ENCODE measurements at places on chromosomes 16 and 17.

GRCh38 chr16:89489898-89490438, 393 bp downstream of the ANKRD11 start:
- no peak for DNase-seq

DNA sequence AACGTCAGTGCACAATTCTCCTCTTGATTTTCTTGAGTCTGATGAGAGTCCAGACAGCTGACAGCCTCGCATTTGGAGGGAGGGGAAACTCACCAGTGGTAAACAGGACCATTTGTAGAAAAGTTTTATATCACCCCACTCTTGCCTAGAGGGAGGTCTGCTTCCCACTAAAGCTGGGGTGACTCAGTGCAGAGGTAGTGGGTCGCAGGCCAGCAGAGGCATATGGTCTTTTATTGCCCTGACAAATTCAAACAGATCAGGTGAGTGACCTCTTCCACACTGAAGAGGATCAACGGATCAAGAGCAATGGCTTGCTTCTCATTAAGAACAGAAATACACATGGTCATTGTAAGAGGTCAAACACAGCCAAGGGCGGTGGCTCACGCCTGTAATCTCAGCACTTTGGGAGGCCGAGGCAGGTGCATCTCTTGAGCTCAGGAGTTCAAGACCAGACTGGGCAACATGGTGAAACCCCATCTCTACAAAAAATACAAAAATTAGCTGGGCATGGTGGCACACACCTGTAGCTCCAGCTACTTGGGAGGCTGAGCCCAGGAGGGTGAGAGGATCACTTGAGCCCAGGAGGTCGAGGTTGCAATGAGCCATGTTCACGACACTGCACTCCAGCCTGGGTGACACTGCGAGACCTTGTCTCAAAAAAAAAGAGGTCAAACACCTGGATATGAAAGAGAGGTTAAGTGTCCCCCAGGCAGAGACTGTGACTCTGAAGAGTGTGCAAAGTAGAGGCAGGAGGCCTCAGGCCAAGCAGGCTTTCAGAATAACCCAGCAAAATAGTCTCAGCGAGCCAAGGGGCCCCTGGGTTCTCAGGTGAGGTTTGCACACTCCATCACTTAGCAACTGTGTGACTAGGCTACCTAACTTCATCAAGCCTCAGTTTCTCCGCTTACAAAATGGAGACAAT, 56.5 kb upstream of the ERN1 start:
- peak; percentile 42 for DNase-seq

GRCh38 chr16:77223184-77223583, 24.0 kb downstream of the SYCE1L start:
- peak; percentile 46 for DNase-seq

GRCh38 chr17:58184308-58184985, 8.1 kb upstream of the EPX start:
- DNase-seq: no peak

- DNase-seq: no peak
Observed at GRCh38 chr17:45427181-45427835, 5.4 kb downstream of the ARHGAP27 start.

- no peak for DNase-seq
Observed at GRCh38 chr16:89045181-89045815, 48.4 kb upstream of the ACSF3 start.

GRCh38 chr17:17497065-17497844, 1.1 kb upstream of the RASD1 start:
- DNase-seq: no peak

DNA sequence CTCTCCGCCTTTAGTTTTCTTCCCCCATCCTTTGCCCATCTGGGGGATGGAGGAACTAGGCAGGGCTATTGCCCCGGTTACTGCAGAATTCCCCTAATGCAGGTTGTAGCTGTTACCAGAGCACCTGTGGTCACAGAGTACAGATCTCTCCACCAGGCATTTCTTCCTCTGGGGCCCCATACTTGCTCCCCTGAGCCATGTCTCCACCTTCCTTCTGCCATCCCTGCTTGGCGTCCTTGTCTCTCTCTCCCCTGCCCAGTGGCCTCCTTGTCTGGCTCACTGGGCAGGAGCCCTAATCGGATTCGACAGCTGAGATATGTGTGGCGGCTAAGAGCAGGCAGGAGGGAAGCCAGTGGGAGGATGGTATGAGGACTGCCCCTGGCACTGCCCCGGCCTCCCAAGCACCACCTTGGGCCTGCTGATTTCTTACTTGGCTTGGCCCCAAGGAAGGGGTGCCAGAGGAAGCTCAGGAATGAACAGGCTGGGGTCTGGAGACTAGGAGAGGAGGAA, 2.0 kb downstream of the RARA start:
- DNase-seq: no peak

GRCh38 chr17:16932156-16932555, 39.8 kb downstream of the TNFRSF13B start:
- no peak for DNase-seq

DNA sequence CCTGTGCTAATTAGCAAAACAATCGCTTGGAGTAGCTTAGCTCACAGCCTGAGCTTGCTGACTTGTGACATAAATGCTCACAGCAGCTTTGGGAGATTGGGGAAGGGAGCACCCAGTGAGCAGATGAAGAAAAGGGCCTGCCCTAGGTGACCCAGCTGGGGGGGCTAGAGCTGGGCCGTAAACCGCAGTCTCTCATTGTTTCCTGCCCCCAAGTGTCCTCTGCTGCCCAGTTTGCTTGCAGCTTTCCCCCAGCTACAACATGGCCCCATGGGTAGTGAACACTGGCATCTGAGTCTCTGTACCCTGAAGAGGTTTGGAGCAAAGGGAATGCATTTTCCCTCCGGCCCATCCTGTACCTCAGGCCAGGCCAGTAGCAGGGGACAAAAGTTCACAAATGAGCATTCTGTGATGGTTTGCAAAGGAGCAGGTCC, 349.4 kb downstream of the SLC39A11 start:
- DNase-seq: no peak

GRCh38 chr17:38904892-38905291, 20.5 kb upstream of the LASP1NB start:
- DNase-seq: no peak

GRCh38 chr16:83939266-83939855, 13.7 kb upstream of the OSGIN1 start:
- DNase-seq: peak; percentile 82

DNA sequence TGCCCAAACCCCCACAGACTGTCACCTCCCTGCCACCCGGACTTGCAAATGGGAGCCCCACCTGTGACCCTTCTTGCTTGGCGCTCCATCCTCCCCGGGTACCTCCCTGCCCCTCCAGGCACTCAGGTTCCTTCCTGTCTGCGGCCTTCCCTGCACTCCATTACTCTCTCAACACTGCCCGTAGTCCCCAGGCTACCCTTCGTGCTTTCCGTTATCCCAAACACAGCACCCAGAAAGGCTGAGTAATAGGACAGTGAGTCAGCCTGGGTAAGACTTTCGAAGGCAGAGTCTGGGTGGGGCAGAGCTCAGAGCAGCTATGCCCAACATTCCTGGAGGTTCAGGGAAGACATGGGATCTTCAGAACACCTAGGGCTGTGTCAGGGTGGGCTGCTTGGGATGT, 16.6 kb upstream of the C16orf74 start:
- peak; percentile 50 for DNase-seq

DNA sequence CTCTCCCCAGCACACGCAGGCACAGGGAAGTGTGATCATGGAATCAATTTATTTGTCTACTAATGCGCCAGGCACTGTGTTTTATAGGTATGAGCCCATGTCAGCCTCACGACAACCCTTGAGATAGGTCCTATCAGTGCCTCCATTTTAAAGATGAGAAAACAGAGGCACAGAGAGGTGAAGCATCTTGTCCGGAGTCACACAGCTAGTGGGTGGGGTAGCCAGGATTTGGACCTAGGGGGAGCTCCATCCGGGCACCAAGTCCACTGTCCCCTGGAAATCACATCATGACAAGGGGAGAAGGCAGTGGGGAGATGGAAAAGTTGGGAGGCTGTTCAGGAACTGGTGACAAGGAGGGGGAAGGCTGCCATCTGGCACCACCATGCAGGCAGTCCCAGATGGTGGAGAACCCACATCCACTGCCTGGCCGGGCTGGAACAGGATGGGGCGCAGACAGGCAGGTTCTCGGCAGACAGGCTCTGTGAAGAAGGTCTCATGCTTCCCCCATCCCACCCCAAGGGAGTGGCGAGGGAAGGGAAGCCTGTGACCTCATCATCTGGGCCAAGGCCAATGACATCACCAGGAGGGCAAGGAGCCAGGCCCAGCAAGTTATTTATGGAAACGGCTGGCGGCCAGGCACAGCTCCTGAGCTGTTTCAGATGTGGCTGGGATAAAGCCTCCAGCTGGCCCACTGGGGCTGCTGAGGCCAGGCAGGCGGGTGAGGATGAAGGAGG, 126.0 kb upstream of the SDK2 start:
- DNase-seq: peak; percentile 62

- no peak for DNase-seq
Observed at GRCh38 chr16:842061-842476, 41.5 kb upstream of the GNG13 start.

- DNase-seq: no peak
Observed at GRCh38 chr17:835263-835662, 53.1 kb downstream of the MRM3 start.

GRCh38 chr17:7922845-7923628, 6.6 kb downstream of the KCNAB3 start:
- peak; percentile 52 for DNase-seq

- peak; percentile 74 for DNase-seq
Observed at GRCh38 chr17:48427598-48427997, 2.4 kb downstream of the SKAP1 start.

All from suppressor macrophage (primary cell).